Cardiac septum (tissue), 1 donor: ENCODE measurements at places on chromosomes 5 and 9.
A peak's percentile ranks its signal among the peaks of the same experiment; 100 is the strongest.

DNA sequence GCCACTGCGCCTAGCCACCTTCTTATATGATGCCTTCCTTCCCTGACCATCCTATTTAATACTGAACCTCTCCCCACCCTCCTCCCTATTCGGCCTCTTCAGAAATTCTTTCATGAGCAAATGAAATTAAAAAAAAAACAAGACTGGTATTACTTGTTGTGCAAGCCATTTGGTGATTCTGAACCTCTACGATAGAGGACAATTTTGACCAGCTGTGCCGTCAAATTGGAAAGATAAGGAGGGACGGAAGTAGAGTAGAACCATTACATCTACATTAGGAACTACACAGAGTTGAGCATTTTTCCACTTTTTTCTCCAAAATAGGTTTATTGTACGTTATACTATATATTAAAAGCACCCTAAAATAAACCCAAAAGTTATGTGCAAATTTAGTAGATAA, 2.9 kb downstream of the DHX29 start:
- no peak for DNase-seq

GRCh38 chr9:111356481-111357244, 26.6 kb upstream of the OR2K2 start:
- DNase-seq = no peak

GRCh38 chr5:58925627-58926540, 343.0 kb downstream of the RAB3C start:
- DNase-seq = no peak

- peak; percentile 91 for DNase-seq
Observed at GRCh38 chr9:121299467-121300282, 31.7 kb downstream of the GSN start.

- no peak for DNase-seq
Observed at GRCh38 chr5:146042628-146043279, 62.6 kb downstream of the PLAC8L1 start.

GRCh38 chr9:113837334-113837733, 38.8 kb upstream of the ZNF618 start:
- no peak for DNase-seq

- no peak for DNase-seq
Observed at GRCh38 chr9:93209097-93209496, 25.2 kb downstream of the WNK2 start.

- no peak for DNase-seq
Observed at GRCh38 chr9:109423877-109424276, 74.2 kb downstream of the PTPN3 start.

DNA sequence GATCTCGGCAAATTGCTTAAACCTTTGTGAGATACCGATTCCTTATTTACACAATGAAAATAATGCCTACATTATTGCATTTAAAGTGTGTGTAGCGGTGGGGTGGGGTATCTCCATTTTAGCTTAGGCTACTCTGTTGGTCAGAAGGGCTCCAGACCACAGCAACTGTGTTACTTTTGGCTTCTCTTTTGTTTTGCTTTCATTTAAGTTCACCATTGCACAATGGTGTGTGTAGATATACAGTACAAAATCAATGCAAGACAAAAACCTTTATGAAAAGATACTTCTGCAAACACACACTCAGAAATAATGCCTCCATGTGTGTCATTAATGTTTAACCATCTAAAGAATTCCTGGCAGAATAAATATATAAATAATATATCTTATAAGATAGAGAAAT, 279.4 kb downstream of the FBXL17 start:
- DNase-seq = no peak

- peak; percentile 68 for DNase-seq
Observed at GRCh38 chr9:93655621-93656425, 79.4 kb downstream of the PHF2 start.

DNA sequence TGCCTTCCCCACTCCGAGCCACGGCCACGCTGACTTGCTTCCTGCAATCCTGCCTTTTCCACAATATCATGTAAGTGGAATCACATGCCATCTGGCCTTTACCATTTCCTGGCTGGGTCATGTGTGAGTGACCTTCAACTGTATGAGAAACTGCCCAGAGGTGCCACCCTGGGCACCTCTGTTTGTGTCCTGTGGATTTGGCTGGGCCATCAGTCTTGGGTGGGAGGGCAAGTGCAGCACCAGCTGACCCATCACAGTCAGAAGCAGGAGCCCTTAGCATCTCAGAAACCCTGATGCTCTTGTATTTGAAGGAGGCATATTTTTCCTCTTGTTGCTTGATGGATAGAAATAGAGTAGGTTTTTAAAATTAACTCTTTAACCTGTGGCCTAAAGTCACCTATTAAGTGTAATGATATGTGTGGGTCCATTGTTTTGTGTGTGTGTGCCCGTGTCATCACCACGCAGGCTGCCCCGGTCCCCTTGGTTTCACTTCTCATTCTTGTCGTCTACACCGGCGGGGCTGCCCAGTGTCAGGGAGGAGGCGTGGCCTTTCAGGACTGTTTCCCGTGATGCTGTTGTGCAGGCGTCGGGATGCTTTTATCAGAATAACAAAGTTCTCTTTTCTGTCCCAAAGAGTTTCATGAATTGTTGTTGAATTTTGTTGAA, 52.1 kb upstream of the CACNA1B start:
- DNase-seq = peak; percentile 27

DNA sequence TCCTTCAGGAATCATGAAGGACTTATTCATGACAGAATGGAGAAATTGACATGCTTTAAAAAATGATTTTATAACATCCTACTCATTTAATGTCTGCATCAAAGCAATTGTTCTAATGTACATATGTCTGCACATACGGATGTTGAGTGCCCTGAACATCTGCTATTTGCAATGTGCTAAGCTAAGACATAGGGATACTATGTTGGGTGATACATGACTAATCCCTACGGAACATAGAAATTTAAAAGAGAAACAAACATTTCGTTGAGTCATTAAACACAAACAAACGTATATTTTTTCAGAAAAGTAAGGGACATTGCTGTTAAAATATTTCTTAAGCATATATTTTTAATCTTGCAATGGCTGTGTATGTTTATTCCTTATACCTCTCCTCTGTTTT, 686.5 kb upstream of the ADAMTS16 start:
- no peak for DNase-seq

- no peak for DNase-seq
Observed at GRCh38 chr9:19631181-19631580, 157.7 kb downstream of the SLC24A2 start.

- no peak for DNase-seq
Observed at GRCh38 chr9:83445703-83446265, 92.4 kb downstream of the FRMD3 start.

- no peak for DNase-seq
Observed at GRCh38 chr5:72205431-72206009, 98.2 kb downstream of the MAP1B start.

- no peak for DNase-seq
Observed at GRCh38 chr5:111742177-111742994, 14.6 kb downstream of the NREP start.

- no peak for DNase-seq
Observed at GRCh38 chr9:134892820-134893420, 12.3 kb downstream of the FCN2 start.

GRCh38 chr5:85533341-85534047, 1084.2 kb upstream of the COX7C start:
- no peak for DNase-seq

GRCh38 chr5:10985721-10986110, 224.7 kb upstream of the DAP start:
- DNase-seq = no peak

- DNase-seq = no peak
Observed at GRCh38 chr5:43045236-43045635, 5.1 kb upstream of the ANXA2R start.

- no peak for DNase-seq
Observed at GRCh38 chr9:70539001-70539400, 124.5 kb upstream of the KLF9 start.

DNA sequence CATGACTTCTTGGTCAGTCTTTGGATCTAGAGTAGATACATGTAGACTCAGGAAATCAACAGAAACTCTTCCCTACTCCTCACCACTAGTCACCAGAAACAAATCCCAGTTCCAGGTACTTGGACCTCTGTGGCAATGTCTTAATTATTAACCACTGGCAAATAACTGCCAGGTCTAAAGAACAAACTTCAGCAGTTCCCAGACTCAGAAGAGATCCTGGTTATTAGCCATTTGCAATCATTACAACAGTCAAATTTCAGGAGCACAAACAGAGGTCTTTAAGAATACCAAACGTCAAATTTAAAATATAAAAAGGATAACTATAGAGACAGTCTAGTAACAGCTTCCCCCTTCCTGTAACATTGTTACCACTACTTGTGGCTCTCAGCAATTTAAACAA, 10.2 kb downstream of the DIAPH1 start:
- no peak for DNase-seq

DNA sequence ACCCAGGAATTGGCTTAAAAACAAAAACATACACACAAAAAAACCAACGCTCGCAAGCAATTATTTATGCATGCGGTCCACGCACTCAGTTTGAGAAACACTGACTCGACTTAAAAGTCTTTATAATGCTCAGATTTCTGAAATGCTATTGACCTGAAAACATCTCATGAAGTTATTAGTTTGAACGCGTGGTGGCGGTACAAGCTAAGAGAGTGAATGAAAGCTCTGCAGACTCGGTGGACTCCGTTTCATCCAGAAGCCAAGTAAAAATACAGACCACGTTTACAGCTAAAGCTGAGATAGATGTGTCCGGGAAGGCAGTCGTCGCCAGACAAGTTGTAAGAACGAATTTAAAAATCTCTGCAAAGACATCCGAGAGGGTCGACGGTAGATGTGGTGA, at the start of gene PCDHB6:
Gene PCDHB6 (plus strand): TSS at position 246 of the 400 bp plus-strand sequence. CDS start 201 bp downstream, outside the sequence.
- DNase-seq = no peak

DNA sequence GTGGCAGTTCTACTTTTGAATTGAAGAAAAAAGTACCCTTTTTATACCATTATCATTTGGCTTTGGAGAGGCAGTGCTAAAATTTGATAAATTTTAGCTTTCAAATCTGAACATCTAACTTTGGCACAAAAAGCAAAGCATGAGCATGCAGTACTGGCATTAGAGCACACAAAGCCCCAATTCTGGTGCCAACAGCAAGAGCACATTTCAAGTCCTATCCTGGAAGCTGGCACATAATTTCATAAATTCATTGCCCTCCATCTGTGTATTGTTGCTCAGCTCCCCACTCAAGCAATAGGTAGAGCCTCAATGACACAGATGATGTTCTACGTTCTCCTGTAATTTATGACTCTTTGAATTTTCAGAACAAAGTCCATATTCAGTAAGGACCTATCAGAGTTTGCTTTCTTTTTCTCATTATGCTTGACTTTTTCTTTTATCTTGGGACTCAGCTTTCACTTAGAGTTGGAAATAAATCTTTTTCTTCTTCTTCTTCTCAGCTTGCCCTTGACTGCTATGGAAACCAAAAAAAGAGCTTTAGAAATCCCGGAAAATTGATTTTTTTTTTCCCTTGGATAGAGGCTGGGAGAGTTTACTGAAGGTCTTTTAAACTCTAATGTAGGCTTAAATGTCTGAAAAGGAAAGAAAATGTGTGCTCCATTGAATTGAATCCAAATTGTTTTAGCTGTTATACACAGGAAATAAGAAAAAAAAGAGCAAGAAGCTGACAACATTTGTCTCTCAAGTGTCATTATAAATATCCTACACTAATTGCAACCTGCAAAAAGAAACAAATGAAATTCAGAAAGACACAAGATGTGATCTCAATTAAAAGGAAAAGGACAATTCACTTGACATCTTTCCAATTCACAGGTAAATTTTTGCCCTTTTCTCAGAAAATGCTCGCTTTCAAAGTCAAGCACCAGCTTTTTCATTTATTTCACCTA, 380.8 kb upstream of the CDH18 start:
- DNase-seq = no peak

GRCh38 chr5:127650649-127651048, 1.8 kb downstream of the CTXN3 start:
- no peak for DNase-seq

DNA sequence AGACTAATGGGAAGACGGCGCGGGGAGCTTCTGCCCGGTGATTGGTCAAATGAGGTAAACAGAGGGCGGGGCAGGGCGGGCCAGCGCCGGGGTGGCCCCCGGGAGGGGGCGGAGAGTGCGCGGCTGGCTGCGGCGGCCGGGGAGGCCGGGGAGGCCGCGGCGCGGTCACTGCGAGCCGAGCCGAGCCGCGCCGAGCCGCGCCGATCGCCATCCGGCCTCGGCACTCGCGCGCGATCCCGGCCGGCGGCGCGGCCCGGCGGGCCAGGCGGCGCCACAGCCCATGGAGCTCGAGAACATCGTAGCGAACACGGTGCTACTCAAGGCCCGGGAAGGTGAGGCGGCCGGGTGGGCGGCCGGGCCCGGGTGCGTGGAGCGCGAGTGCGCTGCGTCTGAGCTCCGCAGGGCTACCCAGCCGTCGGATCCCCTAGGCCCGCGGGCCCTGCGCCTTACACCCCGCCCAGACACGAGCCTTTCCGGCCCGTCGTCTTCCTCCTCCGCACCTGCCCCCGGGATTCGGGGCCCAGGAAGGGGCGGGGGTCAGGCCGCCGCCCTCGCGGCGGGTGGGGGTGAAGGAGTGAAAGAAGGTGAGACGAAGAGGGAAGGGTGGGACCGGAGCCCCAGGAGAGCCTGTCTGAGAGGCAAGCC, at the start of gene GRK6:
Gene GRK6 (plus strand): TSS at position 111 of the 645 bp plus-strand sequence. CDS start 170 bp downstream, at position 281.
- peak; percentile 80 for DNase-seq
